ENCODE measurements at places on chromosomes 1 and 21. TPM values are rescaled to one million over a fixed set of nuclear protein-coding genes. Genes with fewer than 3 reads are reported as not detected.

The KCND3 gene
- not detected for total RNA-seq

The KRTAP13-2 gene
- not detected for total RNA-seq

The PLA2G2A gene
- total RNA-seq: not detected

The LCE4A gene
- not detected for total RNA-seq

The TESK2 gene
- 1.6 TPM for total RNA-seq

The DNAJC11 gene
- total RNA-seq: 42.9 TPM

The HHIPL2 gene
- 0.13 TPM for total RNA-seq

The AMY1C gene
- not detected for total RNA-seq

The CSF3R gene
- not detected for total RNA-seq

The ANKRD45 gene
- not detected for total RNA-seq

The ABCD3 gene
- total RNA-seq: 22.7 TPM

The NR0B2 gene
- not detected for total RNA-seq

The SMPDL3B gene
- total RNA-seq: 2.3 TPM

The AADACL3 gene
- total RNA-seq: not detected

The PPIH gene
- 57.4 TPM for total RNA-seq

The C1orf210 gene
- total RNA-seq: not detected

The IFI44L gene
- total RNA-seq: 1.4 TPM

The TMEM201 gene
- 20.2 TPM for total RNA-seq

The ELAPOR1 gene
- 0.33 TPM for total RNA-seq

The NCSTN gene
- 80.8 TPM for total RNA-seq

The RAB7B gene
- 0.33 TPM for total RNA-seq

The FAM131C gene
- total RNA-seq: 0.65 TPM

The ARHGAP29 gene
- total RNA-seq: 49.7 TPM

The LCE1A gene
- total RNA-seq: not detected

The FLG2 gene
- not detected for total RNA-seq

The MAN1C1 gene
- 1.6 TPM for total RNA-seq

The SPATA45 gene
- total RNA-seq: not detected

The ARMH1 gene
- total RNA-seq: not detected

The OR2T2 gene
- total RNA-seq: not detected

The DDX59 gene
- 6.8 TPM for total RNA-seq

The HCRTR1 gene
- total RNA-seq: not detected

The PDC gene
- not detected for total RNA-seq

The VHLL gene
- total RNA-seq: not detected

The NFIA gene
- 6.7 TPM for total RNA-seq

The ADORA1 gene
- 22.2 TPM for total RNA-seq

The CLCNKB gene
- total RNA-seq: 1.4 TPM
